Hematopoietic multipotent progenitor cell treated with erythropoietin and hydrocortisone succinate and interleukin-3 and kit ligand, for 6 days (in vitro differentiated cells): ENCODE measurements at places on chromosomes 3 and 15.

DNA sequence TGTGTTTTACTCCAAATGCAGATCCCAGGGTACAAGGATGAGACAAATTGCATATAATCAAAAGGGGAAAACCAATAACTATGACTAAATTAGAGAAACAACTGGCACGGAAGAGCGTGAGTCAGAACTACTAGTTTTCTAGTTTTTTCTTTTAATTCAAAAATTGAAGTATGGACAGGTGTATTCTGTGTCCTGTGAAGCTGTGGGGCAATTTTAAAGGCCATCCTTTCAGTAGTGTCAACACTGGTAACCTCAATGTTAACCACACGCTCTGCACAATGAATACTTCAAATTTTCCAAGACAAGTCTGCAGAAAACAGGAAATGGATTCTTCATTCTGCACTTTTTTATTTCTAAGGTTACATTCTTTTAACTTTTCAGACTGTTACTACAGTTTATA lies 32.5 kb upstream of the GOLGA8A start:
- DNase-seq = no peak

GRCh38 chr3:42709621-42710020 lies 7.0 kb upstream of the HHATL start:
- no peak for DNase-seq

DNA sequence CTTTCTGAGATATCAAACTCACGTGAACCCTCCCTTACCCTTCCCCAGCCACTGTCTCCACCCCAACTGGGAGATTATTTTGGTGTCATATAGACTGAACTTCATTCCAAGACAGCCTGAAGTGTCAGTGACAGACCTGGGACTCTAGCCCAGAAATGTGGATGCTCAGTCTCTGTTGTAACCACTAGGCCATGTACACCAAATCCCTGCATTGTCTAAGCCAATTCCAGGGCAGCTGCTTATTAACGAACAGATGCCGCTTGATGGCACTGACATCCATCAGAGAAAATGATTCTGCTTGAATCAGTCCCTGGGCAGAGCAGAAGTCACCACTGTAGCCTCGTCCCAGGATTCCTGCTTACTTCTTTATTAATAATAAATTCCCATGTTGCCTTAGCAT lies 305.5 kb downstream of the GRM7 start:
- DNase-seq = no peak

GRCh38 chr3:160804762-160805161 lies 48.7 kb downstream of the PPM1L start:
- no peak for DNase-seq

GRCh38 chr3:161070252-161070930 lies 34.8 kb downstream of the B3GALNT1 start:
- DNase-seq = no peak

DNA sequence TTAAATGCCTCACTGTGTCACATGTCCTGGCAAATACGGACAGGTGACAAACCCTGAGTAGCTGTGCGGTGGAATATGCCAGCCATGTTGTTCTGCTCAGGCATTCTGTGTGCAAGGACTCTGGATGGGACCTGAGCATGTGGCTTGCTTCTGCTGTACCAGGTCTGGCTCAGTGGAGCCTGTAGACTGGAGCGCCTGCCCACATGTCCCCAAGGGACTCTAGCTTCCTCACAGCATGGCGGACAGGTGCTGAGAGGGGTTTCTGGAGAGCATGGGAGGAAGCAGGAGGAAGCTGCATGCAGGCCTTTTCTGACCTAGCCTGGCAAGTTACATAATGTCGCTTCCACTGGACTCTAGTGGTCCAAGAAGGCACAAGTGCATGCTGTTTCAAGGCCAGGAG lies 96.3 kb downstream of the PLXNA1 start:
- no peak for DNase-seq

DNA sequence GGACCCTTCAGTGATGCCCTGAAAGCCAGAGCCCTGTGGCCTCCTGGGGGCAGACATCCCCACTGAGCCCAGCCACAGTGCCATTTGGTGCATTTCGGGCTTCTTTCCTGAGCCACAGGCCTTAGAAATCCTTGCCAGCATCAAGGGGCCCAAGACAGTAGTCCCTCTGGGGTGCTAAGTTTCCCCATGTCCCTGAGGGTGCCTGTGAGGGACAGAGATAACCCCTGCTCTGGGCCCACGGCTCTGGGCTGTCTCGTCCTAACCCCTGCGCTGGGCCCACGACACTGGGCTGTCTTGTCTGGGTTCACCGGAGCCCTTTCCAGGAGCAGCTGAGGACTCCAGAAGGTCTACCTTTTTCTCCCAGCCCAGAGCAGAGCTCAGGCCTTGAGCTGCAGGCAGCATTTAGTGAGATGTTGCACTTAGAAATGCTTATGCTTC lies 45.1 kb upstream of the FGD5 start:
- no peak for DNase-seq

GRCh38 chr3:57652203-57652602 lies 40.7 kb downstream of the DENND6A start:
- peak; percentile 62 for DNase-seq

- no peak for DNase-seq
Measured at GRCh38 chr3:10601151-10601856, 95.9 kb upstream of the ATP2B2 start.

- no peak for DNase-seq
Measured at GRCh38 chr3:113269661-113270060, 58.3 kb downstream of the BOC start.

- DNase-seq = no peak
Measured at GRCh38 chr3:170814822-170815221, 55.2 kb downstream of the RPL22L1 start.

DNA sequence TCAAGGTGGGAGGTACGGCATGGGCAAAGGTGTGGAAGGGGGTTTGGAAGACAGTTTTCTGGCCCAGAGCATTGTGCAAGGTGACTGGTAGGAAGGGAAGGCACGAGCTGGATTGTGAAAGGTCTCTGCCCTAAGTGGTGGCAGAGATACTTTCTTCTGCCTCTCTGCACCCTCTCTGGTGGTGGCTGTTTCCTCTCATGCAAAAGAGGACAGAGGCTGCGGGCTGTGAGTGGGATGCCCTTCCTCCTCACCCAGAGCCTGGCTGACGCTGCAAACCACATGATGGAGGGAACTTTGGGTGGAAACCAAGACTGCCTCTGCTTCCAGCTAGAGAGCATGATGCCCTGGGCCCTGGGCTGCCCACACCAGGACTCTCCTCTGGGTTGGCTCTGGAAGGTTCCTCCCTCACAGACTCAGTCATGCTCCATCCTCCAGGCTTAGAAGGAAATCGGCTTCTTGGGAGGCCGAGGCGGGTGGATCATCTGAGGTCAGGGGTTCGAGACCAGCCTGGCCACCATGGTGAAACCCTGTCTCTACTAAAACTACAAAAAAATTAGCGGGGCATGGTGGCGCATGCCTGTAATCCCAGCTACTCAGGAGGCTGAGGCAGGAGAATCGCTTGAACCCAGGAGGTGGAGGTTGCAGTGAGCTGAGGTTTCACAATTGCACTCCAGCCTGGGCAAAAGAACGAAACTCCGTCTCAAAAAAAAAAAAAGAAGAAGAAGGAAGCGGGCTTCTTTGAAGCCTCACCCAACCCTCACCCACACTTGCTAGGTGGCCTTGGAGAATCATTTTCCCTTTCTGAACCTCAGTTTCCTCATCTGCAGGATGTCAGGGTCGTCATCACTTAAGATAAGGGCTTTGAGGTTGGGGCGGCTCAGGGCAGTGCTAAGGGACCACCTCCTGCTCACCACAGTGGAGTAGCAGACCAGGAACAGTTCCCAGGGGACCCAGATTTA lies 8.3 kb downstream of the PSTPIP1 start:
- DNase-seq = peak; percentile 59

- DNase-seq = no peak
Measured at GRCh38 chr15:25730918-25731317, 132.2 kb downstream of the ATP10A start.

DNA sequence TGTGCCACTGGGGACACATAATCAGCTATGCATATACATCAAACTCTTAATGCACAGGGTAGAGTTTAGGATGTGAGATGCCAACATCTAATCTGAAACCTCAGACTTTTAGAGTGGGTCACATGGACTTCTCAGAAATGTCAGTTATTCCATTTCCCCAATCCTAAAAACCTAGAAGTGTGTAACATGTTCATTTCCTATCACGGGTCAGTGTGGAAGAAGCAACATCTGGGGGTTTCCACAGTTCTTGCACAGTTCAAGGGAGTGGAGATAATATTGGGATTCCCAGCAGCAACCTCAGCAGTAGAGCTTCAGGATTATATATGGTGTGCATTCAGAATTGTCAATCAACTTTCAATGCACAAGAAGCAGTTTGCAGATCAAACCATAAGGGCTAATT lies 44.4 kb upstream of the SPRED1 start:
- no peak for DNase-seq

GRCh38 chr15:63598473-63599400 lies 1.6 kb downstream of the FBXL22 start:
- peak; percentile 28 for DNase-seq

DNA sequence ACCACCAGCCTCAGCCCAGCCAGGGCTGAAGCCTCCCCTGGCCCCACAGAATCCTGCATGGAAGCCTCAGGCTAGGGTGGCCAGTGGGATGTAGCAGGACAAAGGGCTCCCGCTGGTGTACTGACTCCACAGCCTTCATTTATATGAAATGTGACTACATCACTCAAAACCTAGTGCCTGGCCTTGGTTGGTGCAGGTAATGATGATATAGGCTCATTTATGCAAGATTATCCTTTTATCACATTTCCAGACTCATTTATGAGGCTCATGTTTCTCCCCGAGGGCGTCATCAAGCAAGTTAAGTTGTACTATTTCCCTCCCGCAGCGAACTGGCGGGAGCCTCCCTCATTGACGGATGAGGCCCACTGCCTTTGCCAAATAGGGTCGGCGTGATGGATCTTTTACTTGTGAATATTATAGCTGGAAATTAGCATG lies 179.1 kb upstream of the SMAD3 start:
- DNase-seq = no peak

DNA sequence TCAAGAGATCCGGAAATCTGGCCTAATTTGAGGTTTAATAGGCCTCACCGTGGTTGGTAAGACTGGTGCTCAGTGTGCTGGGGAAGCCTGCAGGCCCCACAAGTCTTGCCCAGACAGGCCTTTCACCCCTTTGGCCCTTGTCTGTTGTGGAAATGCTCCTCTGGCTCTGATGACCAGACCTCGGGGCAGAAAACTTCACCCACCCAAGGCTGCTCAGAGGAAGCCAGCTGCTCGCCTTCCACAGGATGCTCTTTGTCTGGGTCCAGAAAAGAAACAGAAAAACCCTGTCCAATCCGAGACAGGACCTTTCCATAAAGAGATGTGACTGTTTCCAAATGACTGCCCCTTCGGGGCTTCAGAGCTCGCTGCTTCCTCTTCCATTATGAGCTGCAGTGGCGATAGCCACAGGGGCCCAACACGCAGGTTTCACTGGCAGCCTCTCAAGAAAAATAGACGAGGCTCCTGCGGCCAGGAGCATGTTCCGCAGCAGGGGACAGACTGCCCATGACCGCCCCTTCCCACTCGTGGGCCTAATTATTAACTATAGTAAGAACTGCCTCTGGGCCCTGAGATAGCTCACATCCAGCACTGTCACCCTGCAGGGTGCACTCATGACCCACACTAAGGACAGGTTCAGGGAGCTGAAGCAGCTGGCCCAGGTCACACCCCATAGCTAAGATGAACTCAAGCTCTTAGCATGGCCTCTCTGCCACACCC lies 6.8 kb upstream of the SNX22 start:
- DNase-seq = peak; percentile 45

DNA sequence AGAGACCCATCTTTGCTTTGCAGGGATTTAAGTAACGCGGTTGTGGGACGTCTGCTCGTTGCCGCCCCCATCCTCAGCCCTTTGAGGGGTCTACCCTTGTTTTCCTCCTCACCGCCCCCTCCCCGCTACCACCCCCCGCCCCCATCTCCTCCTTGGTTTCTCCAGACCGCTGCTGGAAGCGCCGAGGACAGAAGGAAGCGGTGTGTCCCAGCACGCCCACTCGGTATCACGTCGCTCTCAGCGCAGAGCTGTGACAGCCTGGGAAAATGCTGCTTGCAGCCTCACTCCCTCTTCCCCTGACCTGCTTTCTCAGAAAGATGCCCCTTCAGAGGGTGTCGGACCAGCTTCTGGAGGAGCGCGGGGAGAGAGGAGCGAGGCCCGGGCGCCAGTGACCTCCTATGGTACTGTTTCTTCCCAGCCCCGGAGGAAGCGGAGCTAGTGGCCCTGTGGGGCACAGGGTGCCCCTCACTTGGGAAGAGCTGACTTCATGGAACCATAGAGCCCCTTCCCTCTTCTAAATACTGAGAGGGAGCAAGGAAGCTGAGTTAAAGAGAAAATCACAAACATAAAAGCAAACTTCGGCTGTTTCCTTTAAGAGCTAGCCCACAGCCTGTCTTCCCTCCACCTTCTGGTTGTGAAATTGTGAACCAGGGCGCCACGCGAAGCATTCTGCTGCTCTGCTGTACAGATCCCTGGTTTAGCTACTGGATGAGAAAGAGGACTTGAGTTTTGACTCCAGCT lies 698 bp downstream of the IL1RAP start:
- DNase-seq = peak; percentile 55

- peak; percentile 36 for DNase-seq
Measured at GRCh38 chr15:88391700-88392099, 75.5 kb downstream of the MRPL46 start.

DNA sequence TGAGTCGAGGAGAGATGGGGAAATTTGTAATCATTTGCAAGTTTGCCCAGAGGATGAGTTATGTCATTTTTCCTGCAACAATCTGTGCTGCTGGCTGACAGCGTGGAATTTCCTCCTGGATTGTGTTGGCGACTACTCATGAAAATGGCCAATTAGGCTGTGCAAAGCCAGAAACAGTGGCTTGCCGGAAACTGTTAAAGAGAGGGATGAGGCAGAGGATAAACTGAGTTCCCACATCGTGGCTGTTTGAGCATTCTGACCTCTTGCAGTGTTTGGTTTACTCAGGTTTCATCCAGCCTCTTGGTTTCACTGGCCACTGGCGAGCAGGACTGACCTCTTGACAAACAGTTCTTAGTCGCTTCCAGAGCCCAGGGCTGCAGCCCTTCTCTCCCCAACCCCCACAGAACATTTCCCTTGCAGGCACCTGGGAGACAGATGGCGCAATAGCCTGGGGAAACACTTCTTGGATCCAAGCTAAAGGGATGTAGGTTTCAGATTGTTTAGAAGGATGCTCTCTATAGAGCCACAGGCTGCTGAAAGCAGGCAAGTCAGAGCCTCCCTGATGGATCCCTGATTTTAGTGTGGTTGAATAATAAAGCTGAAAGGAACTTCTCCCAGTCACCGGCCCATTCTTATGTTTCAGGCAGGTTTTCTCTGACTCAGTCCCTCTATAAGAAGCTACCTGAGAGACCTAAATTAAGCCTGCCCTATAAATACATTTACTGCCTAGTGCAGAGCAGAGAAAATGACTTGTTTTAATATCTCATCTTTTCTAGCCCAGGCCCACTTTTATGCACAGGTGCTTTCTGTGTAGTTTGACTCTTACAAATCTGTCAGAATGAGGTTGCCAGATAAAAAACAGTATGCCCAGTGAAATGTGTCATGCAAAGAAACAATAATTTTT lies 92.8 kb upstream of the UBE2E1 start:
- no peak for DNase-seq
